Immature natural killer cell (primary cell): ENCODE measurements at places on chromosomes 2 and 18.

DNA sequence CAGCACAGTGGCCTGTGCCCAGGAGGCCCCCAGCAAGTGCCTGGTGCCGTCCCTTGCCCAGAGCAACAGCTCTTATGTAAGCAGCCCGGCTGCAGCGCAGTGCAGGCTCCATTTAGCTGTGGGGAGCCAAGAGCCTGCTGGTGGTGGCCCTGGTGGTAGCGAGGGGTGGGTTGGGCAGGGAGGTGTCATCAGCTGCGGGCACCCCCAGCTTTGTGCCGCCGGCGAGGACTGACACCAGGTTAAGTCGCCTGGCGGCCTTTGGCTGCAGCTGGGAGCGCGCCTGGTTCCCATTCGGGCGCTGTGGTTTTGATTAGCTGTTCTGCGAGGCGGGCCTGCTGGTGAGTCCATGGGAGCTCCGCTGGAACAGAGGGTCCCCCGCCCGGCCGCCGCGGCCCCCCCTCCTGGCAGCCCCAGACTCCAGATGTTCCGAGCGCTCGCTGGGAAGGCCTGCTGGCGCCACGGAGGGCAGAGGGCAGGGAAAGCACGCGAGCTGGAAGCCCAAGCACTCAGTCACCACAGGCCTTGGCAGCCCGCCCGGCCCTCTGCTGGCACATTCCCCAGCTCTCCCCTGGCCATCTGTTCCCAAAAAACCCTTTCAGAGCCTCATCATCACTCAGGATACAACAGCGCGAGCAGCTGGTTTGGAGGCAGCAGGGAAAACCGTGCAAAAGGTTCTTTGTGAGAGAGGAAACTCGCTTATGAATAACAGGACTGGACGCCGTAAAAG is 18.4 kb downstream of the ATOH8 start:
- no peak for DNase-seq
- no peak overlapping the region for H3K27ac ChIP-seq
- no peak overlapping the region for H3K4me3 ChIP-seq
- no peaks in the 10 kb centered on the region for H3K36me3 ChIP-seq
- peaks cover 2% of the 10 kb centered on the region for H3K4me1 ChIP-seq

DNA sequence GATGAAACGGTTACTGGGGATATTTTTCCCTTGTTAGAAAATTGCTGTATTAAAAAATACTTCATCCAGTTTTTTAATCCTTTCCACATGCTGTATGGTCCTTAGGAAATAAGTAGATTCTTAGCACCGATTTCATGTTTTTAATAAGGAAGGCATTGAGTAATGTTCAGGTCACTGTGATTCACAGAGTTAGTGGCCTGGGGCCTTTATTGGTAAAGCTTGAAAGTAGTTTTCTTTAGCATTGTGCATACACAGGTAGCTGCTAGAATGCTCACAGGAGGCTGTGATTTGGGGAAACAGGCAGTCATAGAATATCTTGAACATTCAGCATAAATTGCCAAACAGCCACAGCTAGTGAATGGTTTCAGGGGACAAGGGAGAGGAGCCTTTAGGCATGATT is 79.8 kb downstream of the XRCC5 start:
- peak overlapping the region; percentile 46 for H3K27ac ChIP-seq
- H3K36me3 ChIP-seq: peaks cover 10% of the 10 kb centered on the region
- H3K4me3 ChIP-seq: no peak overlapping the region
- peaks cover 4% of the 10 kb centered on the region for H3K27me3 ChIP-seq

DNA sequence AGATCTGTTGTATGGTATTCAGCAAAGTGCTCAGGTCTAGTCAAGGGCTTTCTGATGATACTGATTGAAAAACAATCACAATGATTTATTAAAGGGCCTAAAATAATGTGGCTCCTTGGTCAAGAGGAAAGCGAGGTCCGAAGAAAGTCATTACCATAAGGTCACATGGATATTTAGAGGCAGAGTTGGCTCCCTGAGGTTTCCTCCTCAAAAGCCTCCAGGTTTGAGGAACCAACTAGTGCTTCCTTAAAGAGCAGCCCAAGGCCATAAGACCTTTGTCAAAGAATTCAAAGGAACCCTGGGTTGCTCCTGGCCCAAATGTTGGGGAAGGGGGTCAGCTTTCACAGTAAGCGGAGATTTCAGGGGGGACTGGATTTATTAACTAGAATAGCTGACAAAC is 280.7 kb upstream of the ATP5MC3 start:
- no peak for DNase-seq
- no peaks in the 10 kb centered on the region for H3K27me3 ChIP-seq
- H3K4me1 ChIP-seq: no peaks in the 10 kb centered on the region
- no peak overlapping the region for H3K4me3 ChIP-seq

DNA sequence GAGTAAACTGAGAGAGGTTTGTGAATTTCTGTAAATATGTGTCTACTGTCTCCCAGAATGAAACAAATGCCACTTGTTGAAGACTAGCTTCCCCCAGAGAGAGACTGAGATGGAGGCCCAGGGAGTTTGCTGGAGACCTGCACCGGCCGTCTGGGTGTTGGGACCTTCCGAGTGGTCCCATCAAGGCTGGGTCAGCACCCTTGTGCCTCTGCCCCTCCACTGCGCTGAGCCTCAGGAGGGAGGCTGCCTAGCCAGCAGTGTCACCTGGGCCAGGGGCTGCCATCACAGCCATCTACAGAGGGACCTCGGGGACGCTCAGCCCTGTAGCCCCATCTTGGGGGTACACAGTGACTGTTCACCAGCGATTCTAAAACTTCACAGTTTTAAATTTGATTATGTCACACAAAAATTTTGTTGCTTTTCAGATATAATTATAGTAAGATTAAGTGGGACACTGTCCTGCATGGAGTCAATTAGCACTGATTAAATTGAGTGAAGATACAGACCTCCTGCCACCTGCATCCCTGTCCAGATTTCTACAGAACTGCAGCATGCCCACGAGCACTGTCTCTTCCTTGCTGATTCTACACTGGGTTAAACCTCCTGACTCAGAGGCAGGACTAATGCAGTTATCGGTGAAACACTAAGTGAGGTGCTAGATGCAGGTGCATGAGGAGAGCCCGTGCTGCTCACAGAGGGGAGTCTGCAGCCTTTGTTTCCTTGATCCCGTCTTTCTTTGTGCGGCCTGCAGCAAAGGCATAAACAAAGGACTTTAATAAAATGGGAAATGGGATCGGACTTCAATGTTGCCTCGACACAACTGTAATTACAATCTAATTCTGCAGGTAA is 50.5 kb downstream of the TMEM18 start:
- no peaks in the 10 kb centered on the region for H3K4me1 ChIP-seq
- H3K36me3 ChIP-seq: no peaks in the 10 kb centered on the region
- DNase-seq: no peak

DNA sequence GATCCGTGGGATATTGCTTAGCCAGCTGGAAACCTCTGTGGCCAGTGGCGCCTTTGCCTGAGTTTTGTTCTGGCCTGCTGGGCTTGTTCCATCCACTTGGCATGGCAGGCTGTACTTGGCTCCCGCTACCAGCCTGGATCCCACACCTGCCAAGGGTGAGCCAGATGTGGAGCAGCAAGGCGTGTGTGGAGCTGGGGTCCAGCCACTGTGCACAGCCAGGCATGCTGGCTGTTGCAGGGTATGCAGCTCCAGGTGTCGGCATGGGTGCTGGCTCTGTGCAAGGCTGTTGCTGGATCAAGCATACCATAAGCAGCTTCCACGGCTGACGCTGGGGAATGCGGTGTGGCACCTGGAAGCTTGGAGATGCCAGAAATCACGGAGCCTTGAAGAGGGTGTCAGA is 34.5 kb downstream of the PTPN4 start:
- DNase-seq: no peak
- no peak overlapping the region for H3K27ac ChIP-seq
- H3K4me3 ChIP-seq: no peak overlapping the region
- H3K36me3 ChIP-seq: peaks cover 34% of the 10 kb centered on the region
- H3K4me1 ChIP-seq: peaks cover 18% of the 10 kb centered on the region
- peaks cover 1% of the 10 kb centered on the region for H3K27me3 ChIP-seq

DNA sequence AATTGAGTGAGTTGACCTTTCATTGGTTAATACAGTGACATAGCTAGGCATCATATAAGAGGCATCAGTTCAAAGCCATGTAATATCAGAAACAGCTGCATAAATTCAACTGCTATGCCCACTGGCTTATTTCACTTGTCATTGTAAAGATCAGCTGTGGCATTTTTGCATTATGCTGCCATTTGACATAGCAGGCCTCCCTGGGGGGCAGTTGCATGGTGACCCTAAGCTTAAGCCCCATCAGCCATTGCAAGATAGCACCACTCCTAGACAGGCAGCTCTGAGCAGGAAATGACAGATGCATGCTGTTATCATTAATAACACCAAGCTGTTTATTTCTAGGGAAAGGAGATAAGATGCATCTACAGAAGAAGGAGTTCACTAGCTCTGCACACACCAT is 233.4 kb upstream of the CNTNAP5 start:
- no peak for DNase-seq
- H3K27me3 ChIP-seq: no peaks in the 10 kb centered on the region
- H3K27ac ChIP-seq: no peak overlapping the region

GRCh38 chr2:165182029-165182428 is 21.8 kb downstream of the SCN3A start:
- H3K4me1 ChIP-seq: no peaks in the 10 kb centered on the region
- H3K27me3 ChIP-seq: peaks cover 8% of the 10 kb centered on the region
- no peak overlapping the region for H3K4me3 ChIP-seq
- DNase-seq: no peak
- no peaks in the 10 kb centered on the region for H3K36me3 ChIP-seq
- H3K27ac ChIP-seq: no peak overlapping the region

DNA sequence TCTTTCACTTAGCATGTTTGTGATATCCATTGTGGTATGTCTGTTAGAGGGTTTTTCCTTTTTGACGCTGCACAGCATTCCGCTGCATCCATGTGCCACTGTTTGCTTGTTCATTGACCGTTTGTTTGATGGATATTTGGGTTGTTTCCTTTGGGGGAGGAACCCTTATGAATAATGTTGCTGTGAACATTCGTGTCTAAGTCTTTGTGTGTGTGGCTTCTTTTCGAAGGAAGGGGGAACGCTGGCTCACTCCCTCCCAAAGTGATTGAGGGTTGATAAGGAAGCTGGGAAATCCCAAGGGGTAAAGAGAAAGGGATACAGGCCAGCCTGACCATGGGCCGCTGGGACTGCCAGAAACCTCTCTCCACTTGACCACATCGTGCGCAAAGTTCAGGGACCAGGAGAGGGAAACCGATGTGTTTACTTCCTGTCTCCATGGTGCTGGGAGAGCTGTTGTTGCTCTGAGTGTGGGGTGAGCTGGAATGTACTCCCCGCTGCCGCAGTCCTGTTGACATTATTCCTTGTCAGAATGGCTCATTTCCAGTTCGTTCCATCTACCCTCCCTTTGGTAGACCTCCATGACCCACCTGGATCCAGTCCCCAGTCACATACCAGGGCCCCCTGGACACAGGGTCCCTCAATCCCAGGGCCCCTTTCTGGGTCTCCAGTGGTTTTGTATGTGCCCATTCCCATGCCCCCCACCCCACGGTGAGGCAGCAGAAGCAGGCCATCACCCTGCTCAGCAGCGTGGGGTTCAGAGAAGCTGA is 39.6 kb downstream of the HS1BP3 start:
- H3K4me1 ChIP-seq: no peaks in the 10 kb centered on the region
- DNase-seq: no peak
- no peak overlapping the region for H3K4me3 ChIP-seq
- H3K27me3 ChIP-seq: no peaks in the 10 kb centered on the region

- H3K36me3 ChIP-seq: no peaks in the 10 kb centered on the region
- no peaks in the 10 kb centered on the region for H3K4me1 ChIP-seq
- peaks cover 6% of the 10 kb centered on the region for H3K27me3 ChIP-seq
- H3K4me3 ChIP-seq: no peak overlapping the region
Measured at GRCh38 chr18:32460171-32460731, 10.4 kb downstream of the GAREM1 start.

- no peaks in the 10 kb centered on the region for H3K36me3 ChIP-seq
- H3K4me1 ChIP-seq: peaks cover 91% of the 10 kb centered on the region
- DNase-seq: no peak
- peaks cover 2% of the 10 kb centered on the region for H3K27me3 ChIP-seq
- peak overlapping the region; percentile 68 for H3K4me3 ChIP-seq
Measured at GRCh38 chr2:24513281-24514071, 22.4 kb downstream of the NCOA1 start.

- DNase-seq: no peak
- H3K4me3 ChIP-seq: no peak overlapping the region
- no peak overlapping the region for H3K27ac ChIP-seq
- H3K4me1 ChIP-seq: no peaks in the 10 kb centered on the region
- H3K36me3 ChIP-seq: no peaks in the 10 kb centered on the region
Measured at GRCh38 chr18:37509600-37509999, 56.0 kb downstream of the CELF4 start.

DNA sequence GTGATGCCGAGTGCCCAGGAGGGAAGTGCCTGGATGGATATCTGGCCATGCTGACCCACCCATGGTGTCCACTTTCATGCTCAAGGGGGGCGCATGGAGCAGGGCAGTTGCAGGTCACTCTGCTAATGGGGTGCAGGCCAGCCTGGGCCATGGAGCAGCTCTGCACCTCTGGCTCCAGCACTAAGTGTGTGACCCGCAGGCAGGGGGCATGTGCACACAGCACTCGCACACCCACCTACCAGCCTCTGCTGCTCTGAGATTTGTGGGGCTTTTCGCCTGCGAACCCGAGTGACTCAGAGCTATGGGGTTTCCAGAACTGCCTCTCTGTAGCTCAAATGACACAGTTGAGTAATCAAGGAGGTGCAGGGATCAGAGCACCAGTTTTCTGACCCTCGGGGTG is 66.2 kb downstream of the CYP26B1 start:
- H3K4me1 ChIP-seq: no peaks in the 10 kb centered on the region
- no peak for DNase-seq
- no peaks in the 10 kb centered on the region for H3K36me3 ChIP-seq
- no peak overlapping the region for H3K4me3 ChIP-seq
- H3K27ac ChIP-seq: no peak overlapping the region

- H3K4me3 ChIP-seq: no peak overlapping the region
- H3K36me3 ChIP-seq: peaks cover 6% of the 10 kb centered on the region
- H3K27me3 ChIP-seq: no peaks in the 10 kb centered on the region
- DNase-seq: peak; percentile 36
- H3K4me1 ChIP-seq: peaks cover 12% of the 10 kb centered on the region
- H3K27ac ChIP-seq: peak overlapping the region; percentile 1
Measured at GRCh38 chr2:101442042-101442666, 32.8 kb downstream of the RFX8 start.

DNA sequence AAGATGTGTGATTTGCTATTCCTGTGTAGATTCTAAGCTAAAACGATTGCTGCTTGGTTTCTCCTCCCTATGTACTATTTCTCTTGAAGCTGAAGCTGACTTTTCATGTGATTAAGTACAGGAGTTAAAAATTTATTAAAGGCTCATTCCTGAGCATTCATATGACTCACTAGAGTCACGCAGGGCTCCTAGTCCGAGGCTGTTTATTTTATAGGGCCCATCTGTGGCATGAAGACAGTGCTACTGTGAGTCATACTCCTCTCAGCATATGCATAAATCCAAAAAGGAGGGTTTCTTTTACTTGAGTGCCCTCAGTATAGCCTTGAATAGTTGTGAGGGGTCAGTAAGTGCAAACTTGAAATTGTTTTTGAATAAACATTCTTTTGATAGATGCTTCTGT is 378.8 kb downstream of the PTPRM start:
- peak overlapping the region; percentile 94 for H3K4me3 ChIP-seq
- no peak for DNase-seq
- no peaks in the 10 kb centered on the region for H3K27me3 ChIP-seq
- H3K27ac ChIP-seq: no peak overlapping the region
